ENCODE measurements at places on chromosomes 7 and 10.

GRCh38 chr10:13669182-13669855, 82.6 kb downstream of the PRPF18 start:
- DNase-seq, result no peak

- no peak for DNase-seq
Measured at GRCh38 chr7:79452495-79453265, 787 bp downstream of the MAGI2 start.

- no peak for DNase-seq
Measured at GRCh38 chr7:151080067-151080521, 515 bp downstream of the FASTK start.

- no peak for DNase-seq
Measured at GRCh38 chr10:33801705-33802104, 467.2 kb upstream of the NRP1 start.

- no peak for DNase-seq
Measured at GRCh38 chr7:144791488-144791887, 44.4 kb downstream of the TPK1 start.

- DNase-seq, result peak; percentile 9
Measured at GRCh38 chr7:75617634-75618234, 121.0 kb downstream of the HIP1 start.

DNA sequence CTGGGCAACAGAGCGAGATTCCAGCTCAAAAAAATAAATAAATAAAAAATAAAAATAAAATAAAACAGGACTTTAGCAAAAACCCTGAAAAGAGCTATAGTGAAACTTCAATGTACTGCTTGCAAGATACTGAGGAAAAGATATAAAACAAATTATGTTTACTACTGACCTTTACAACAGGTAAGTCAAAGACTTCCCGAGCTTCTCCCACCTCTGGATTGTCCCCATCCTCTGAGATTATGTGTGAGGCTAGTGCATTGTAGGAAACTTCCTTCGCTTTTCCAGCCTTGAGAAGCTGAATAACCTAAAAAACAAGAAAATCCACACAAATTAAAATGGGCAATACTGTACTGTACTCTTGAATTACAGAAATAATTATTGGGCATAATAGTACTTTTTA, 4.4 kb downstream of the PAXIP1 start:
- DNase-seq, result no peak

GRCh38 chr7:144063710-144064109, 5.9 kb upstream of the OR2A25 start:
- no peak for DNase-seq

Measured in stimulated activated CD8-positive, alpha-beta memory T cell treated with anti-CD3 and anti-CD28 coated beads, Interleukin-2, amount 100 ng/mL, for 1 hour (primary cell).